Immature natural killer cell (primary cell): ENCODE measurements at places on chromosomes 12 and 14.

GRCh38 chr14:59482541-59483331 is 1.5 kb downstream of the L3HYPDH start:
- no peak for DNase-seq

DNA sequence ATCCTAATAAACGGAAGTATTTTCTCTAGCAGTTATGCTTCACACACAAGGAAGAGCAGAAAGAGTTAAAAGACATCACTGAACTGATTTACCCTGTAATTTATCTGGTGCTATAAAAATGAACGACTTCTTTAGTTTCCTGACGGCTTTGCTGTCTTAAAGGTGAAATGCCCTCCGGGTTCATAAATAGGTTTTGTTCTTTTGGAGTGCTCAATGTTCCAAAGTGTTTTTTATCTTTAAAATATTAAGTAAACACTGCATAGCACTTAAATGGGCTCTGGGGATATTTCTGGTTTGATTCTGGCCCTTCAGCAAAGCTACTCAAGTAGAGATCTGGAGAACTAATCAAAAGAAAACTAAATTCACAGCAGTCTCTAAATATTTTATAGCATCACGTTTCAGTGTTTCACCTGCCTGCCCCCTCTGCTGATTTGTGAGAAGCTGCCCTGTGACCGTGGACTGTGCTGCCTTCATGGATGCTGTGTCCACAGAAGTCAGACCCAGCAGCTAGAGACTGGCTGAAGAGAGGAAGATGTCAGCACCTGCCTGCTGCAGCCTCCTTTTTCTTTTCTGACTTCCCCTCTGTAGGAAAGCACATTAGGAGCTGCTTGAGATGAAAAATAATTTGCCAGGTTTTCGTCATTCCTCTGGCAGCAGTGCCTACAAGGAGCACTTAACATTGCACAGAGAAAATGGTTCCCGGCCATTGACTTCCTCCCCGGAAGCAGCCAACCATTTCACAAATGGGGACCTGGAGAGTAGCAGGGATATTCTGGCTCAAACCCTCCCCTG is 205.1 kb upstream of the FSCB start:
- no peak for DNase-seq

- no peak for DNase-seq
Measured at GRCh38 chr12:39065455-39065854, 160.1 kb upstream of the CPNE8 start.

GRCh38 chr12:13091832-13092231 is 11.6 kb downstream of the GSG1 start:
- no peak for DNase-seq

GRCh38 chr12:96786791-96787190 is 120.3 kb upstream of the NEDD1 start:
- no peak for DNase-seq

DNA sequence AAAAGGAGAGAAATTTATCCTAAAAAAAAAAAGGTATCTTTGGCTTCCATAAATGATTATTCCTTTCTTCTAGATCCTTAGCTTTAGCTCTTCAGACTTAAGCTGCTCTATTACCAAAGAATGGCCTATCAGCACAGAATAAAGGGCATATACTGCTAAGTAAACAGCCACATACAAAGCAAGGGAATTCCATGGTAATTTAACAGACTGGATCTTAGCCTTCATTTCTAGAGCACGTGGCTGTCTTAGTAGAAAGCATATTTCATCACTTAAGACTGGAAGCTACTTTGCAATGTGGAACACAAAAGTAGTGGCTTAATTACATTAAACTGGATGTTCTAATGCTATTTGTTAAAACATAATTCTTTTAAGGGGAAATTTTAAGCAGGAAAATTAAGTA is 23.1 kb downstream of the TMED10 start:
- DNase-seq = no peak

DNA sequence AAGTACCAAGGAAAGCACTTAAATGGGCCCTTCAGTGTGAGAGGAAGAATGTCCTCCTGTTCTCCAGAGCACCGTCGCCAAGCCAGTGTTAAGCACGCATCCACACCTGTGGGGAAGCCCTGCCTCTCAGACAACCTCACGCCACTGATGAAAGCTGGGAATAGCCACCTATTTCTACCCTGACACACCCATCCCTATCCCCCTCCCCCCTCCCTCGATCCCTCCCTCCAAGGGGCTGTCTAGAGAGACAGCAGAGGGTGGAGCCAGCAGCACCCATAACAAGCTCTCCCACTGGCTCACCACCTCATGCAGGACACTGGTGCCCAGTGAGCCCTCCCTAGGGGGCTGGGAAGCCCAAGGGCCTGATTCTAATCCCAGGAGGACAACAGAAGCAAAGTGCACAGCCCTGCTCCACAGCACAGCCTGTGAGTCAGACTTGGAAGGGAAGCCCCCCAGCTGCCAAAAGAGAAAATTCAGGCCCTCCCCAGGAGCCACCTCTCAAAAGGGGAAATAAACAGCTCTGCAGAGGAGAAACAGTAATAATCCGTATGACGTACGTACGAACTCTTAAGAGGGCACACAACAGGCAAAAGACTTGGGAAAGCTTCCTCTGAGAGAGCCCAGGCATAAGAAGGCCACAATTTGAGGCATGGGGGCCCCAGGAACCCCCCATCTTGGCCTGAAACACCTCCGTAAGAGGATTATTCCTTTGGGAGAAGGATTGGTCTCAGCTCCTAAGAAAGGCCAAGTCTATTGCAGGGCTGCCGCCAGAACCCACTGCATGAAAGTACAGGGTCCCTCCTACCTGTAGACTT is 7.8 kb downstream of the PITPNM2 start:
- DNase-seq = no peak

DNA sequence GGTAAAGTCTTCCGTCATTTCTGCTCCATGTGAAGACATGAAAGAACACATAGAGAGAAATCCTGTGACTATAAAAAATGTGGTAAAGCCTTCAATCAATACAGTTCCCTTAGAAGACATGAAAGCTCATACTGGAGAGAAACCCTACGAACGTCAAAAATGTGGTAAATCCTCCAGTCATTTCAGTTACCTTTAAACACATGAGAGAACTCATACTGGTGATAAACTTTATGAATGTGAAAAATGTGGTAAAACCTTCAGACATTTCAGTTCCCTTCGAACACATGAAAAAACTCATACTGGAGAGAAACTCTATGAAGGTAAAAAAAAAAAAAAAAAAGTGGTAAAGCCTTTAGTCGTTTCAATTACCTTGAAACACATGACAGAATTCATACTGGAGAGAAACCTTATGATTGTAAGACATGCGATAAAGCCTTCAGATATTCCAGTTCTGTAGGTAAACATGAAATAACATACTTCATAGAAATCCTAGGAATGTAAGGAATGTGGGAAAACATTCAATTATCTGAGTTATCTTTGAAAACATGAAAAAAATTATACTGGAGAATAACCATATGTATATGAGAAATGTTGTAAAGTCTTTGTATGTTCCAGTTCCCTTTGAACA is 60.4 kb downstream of the MAP4K5 start:
- DNase-seq = no peak

- DNase-seq = peak; percentile 42
Measured at GRCh38 chr12:106113042-106113441, 25.7 kb downstream of the NUAK1 start.

GRCh38 chr14:43172899-43173548 is 1334.1 kb downstream of the FSCB start:
- DNase-seq = no peak
